ENCODE measurements at places on chromosomes 5 and 9.
A peak's percentile ranks its signal among the peaks of the same experiment; 100 is the strongest.

GRCh38 chr9:4970970-4971641 is 14.0 kb upstream of the JAK2 start:
- DNase-seq: peak; percentile 57

- DNase-seq: no peak
These were observed 28.6 kb upstream of the CDKN2AIPNL start for GRCh38 chr5:134440201-134440755.

- no peak for DNase-seq
These were observed 55.6 kb downstream of the S1PR3 start for GRCh38 chr9:89046832-89047231.

GRCh38 chr5:123176938-123177275 is 87.9 kb downstream of the PRDM6 start:
- DNase-seq: no peak

DNA sequence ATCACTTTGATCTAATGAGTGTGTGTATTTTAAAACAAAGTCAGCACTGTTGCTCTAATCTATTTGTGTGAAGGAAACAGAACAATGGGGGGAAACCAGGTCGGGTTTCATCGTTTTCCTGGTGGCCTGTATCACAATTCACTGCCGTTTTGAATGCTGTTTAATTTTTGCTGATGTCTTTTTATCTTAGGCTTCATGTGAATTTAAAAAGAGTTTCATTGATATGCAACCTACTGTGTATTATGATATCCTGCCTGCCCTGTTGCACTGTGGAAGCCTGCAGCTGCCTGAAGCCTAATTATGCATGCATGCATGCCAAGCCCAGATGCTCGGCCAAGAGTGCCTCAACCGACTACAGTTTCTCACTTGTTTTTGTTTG is 307.5 kb downstream of the ZNF608 start:
- no peak for DNase-seq

DNA sequence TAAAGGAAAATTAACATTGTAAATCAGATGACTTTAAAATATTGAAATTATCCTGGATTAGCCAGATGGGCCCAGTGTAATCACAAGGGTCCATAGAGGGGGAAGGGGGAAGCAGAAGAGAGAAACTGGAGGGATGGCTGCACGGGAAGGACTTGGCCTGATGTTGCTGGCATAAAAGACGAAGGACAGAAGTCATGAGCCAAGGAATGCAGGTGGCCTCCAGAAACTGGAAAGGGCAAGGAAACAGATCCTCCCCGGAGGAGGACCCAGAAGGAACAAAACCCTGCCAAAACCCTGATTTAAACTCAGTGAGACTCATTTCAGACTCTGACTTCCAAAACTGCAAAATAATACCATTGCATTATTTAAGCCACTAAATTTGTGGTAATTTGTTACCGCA is 100.2 kb downstream of the ADAMTS2 start:
- no peak for DNase-seq
